ENCODE measurements at places on chromosomes 2 and 18.

DNA sequence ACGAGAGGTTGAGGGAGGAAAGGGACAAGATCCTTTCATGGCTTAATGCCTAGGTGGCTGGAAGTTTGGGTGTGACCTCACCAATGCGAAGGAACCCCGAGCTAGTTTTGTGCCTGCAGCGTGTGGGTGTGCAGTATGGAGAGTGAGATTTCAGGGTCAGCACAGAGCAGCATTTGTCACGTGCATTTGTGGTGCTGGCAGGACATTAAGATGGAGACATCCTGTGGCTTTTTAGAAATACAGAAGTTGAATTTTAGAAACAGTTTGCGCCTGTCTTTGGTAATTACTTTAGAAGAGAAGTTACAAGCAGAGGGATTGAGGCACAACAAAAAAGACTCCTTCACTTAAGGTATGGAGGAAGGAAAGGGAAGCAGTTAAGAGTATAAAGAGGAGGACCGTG lies 258.2 kb upstream of the THUMPD2 start:
- no peak for DNase-seq

DNA sequence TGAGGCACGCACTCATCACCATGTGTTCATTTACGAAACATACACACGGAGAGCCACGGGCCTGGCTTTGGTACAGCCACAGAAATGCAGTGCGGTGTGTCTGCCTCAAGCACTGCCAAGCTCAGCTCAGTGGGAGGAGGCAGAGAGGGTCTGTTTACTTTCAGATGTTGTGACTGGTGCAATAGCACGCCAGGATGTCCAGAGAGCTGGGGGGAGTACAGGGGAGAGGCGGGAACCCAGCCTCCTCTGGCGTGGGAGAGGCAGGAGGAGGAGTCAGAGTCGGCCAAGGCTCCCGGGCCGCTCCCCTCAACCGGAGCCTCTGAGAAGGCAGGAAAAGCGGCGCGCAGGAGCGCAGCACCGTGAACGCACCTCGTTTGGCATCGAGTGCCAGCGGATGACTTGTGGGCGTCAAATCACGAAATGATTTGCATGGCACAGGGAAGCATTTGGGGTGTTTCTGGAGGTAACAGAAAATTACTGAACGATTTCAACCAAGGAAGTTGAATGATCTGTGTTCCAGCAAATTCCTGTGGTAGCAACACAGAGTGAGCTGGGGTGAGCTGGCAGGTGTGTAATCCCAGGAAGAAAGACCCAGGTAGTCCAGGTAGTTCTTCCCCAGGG lies 143.0 kb downstream of the ZNF516 start:
- no peak for DNase-seq

DNA sequence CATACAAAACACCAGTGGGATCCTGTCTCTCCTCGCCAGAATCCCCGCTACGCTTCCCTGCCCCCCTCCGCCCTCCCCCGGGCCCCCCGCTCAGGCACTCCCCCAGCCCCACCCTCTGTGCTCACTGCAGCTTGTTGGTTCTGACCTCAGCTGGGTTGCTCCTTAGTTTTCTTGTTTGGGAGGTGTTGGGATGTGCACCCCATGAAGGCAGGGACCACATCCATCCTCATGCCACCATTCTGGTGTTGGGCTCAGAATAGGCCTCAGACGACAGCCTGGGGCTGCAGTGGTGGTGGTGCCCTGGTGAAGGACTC lies 4.6 kb downstream of the SNED1 start:
- DNase-seq, result no peak

DNA sequence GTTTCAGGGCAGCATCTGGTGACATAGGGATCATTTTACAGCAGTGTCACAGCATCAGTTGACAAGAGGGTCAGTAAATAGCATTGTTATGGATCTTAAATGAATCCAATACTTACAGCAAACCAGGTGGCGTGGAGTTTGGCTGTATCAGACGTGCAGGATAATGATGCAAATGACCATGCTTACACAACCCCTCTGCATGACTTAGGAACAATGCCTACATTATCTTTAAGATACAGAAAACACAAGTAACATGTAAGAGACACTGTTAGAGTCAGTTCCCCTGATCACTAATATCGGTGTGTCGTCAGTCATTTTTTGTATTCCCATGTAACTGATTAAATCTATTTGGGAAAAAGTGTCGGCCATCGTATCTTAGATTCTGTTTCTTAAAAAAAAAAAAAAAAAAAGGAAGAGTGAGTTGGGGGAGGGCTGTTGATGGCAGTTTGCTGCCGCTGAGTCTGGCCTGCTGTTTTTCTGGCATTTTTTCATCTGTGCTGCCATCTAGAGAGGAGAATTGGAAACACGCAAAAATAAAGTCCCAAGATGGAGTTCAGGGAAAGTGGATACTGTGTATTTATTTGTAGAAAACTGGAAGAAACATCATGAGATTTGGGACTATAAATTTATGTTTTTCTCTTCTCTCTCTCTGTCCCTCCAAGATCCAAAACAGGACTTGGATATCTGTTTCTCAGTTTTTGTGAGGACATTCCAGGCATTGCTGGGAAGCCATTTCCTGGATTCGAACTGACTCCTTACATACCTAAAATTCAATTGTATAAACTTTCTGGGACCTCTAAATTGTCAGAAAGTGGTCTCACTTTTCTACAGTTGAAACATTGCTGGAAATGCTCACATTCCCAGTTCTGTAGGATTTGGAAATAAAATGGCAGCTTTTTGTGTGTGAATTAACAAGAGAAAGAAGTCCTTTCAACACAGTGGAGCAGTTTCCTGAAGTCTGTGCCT lies 60.3 kb upstream of the AGPS start:
- DNase-seq, result no peak

- DNase-seq, result peak; percentile 64
These were observed 50.0 kb upstream of the TTC39C start for GRCh38 chr18:23964282-23965238.

DNA sequence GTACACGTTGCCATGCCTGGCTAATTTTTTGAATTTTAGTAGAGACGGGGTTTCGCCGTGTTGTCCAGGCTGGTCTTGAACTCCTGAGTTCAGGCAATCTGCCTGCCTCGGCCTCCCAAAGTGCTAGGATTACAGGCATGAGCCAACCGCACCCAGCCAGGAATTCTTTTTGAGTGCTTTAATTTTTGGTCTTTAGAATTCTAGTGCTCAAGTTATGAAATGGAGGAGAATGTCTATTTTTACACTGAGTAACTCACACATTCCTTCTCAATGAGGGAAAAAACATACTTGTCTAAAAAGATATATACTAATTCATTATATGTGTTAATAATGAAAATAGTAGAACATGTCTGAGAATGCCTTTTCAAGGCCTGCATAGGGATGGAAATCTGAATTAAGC lies 8.5 kb downstream of the ZNF396 start:
- no peak for DNase-seq

DNA sequence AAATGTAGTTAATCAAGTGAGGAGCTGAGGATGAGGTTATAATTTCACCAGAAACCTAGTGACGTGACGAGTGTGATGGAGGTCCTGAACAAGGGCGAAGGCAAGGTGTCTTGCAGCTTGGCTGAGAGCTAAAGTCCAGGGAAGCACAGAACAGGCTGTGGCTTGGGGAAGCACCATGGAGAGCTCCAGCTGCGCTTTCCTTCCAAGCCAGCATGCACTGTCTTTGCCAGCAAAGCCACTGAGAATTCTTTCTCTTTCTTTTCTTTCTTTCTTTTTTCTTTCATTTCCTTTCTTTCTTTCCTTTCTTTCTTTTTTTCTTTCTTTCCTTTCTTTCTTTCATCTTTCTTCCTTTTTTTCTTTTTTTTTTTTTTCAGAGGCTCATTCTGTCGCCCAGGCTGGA lies 239.3 kb downstream of the FBXO15 start:
- no peak for DNase-seq

GRCh38 chr18:58527952-58528287 lies 101.0 kb downstream of the ALPK2 start:
- no peak for DNase-seq

- no peak for DNase-seq
These were observed 108.4 kb downstream of the ALMS1 start for GRCh38 chr2:73494031-73494430.

GRCh38 chr2:168220965-168221819 lies 26.2 kb downstream of the STK39 start:
- DNase-seq, result no peak

GRCh38 chr2:137644731-137645130 lies 319.5 kb upstream of the HNMT start:
- DNase-seq, result no peak

DNA sequence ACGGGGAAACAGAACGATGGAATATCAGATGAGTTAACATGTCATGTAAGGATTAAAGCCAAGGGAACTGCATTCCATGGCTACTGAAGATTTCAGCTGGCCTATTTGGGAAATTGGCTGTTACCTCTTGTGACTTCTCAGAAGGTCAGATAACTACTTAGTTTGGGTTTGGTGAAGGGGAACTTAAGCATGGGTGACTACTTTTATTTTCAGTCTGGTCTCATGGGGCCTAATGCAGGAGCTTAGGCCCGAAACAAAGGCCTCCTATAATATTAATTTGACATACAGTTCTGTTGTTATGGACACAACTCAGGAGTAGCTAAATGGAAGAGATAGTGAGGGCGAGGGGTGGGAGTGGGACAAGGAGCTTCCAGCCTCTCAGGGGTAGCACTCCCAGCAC lies 44.0 kb upstream of the TXNDC2 start:
- DNase-seq, result no peak

DNA sequence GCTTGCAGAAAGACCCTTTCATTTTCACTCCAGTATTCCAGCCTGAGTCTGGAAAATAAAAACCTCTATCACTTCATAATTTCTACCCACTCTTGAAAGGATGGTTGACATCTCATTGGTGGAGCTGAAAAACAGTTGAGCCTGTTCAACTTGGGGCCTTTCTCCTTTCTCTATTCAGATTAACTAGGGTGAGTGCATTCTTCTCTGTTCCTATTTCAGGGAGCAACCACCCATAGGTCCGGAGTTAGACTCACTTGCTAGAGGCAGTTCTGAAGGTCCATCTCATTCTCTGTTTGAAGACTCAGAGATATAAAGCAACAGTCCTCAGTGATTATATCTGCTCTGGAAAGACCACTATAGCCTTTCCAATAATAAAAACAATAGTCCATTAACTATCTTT lies 167.9 kb upstream of the SPOPL start:
- no peak for DNase-seq

- no peak for DNase-seq
These were observed 148.6 kb downstream of the KLHL14 start for GRCh38 chr18:32624182-32624723.
